ENCODE measurements at places on chromosomes 6 and 20.

DNA sequence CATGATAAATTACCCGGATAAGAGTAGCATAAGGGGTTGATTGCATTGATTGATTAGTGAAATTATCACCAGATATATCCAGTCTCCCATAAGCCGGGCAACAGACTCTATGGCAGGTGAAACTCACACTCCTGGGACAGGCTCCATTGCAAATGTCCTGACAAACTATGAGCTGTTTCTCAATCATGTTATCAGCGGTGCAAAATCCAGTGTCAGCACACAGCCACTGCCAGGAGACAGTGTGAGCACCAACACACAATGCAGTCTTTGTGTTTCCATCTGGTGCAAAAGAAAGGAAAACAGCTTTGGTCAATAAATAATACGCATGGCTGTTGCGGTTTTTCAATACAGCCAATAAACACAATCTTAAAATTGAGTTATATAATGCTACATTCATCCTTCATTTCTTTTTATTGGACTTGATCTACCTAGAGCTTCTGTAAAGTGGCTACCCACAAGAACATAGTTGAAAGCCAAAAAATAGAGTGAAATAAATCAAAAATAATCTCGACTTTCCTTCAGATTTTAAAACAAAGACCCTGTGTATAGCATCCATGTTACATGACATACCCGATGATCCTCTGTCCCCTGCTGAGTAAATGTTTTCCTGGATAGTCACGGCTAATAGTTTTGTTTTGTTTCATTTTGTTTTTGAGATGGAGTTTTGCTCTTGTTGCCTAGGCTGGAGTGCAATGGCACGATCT is 64.3 kb upstream of the AFDN start:
- no peak for DNase-seq

DNA sequence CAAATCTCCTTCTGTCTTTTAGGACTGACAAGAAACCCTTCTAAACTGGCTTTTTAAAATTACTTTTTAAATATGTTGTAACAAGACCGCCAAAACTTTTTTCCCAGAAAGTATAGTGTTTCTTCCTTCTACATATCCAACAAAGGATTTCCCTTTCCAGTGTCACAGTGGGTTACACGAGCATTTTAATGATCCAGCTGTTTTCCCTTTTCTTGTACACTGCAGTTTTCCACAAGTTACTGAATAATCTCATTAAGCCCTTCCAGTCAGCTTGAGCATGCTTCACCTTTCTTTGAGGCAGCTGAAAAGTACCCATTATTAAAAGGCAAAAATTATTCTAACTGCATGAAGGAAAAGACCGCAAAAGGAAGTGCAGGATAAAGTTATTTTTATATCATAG is 48.6 kb downstream of the CD24 start:
- no peak for DNase-seq

GRCh38 chr6:11675601-11676000 is 103.0 kb downstream of the ADTRP start:
- no peak for DNase-seq

- DNase-seq = no peak
Observed at GRCh38 chr6:122839472-122839871, 50.4 kb downstream of the SMPDL3A start.

- DNase-seq = no peak
Observed at GRCh38 chr6:156395276-156395675, 381.9 kb upstream of the ARID1B start.

DNA sequence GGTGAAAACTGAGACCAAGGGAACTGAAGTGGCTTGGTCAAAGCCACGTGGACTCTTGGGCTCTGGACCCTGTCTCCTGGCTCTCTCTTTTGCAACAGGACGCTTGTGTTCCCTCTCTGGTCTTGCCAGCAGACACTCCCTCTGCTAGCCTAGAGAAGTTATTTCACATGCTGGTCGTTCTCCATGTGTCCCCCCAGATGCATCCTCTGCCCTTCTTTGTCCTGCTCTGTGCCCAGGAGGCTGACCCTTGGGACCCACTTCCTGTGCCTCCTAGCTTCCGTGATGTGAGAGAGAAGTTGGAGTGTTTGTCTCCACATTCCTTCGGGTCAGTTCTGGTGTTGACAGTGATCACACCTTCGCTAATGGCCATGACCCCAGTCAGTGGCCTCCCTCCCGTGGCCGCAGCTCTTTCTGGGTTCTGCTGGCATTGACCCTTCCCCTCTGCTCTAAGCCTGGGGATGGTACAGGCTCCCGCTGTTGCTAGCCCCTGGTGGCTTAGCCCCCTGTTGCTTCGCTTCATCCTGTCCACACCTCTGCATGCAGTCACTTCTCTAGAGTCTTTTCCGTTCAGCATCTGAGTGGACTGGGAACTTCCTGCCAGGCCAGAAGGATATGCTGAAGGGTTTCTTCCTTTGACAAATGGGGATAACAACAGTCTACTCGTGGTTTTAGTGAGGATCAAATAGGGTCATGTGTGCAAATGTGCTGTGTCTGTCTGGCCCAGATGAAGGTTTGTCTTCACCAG is 70.1 kb upstream of the BMP2 start:
- no peak for DNase-seq

- peak; percentile 47 for DNase-seq
Observed at GRCh38 chr6:14910692-14911547, 334.9 kb upstream of the JARID2 start.

- no peak for DNase-seq
Observed at GRCh38 chr20:47243532-47244305, 112.8 kb downstream of the ZMYND8 start.

GRCh38 chr20:967796-968742 is 34.0 kb downstream of the RSPO4 start:
- no peak for DNase-seq

Measured in activated naive CD8-positive, alpha-beta T cell treated with anti-CD3 and anti-CD28 coated beads, Interleukin-2, amount 10 ng/mL, durations not matched to agents 7 days and 5 days (primary cell).